Caudate nucleus (tissue), 63 donors: ENCODE measurements at places on chromosomes 4 and X.

- DNase-seq, result no peak
Observed at GRCh38 chr4:62243895-62244294, 1043.8 kb downstream of the ADGRL3 start.

DNA sequence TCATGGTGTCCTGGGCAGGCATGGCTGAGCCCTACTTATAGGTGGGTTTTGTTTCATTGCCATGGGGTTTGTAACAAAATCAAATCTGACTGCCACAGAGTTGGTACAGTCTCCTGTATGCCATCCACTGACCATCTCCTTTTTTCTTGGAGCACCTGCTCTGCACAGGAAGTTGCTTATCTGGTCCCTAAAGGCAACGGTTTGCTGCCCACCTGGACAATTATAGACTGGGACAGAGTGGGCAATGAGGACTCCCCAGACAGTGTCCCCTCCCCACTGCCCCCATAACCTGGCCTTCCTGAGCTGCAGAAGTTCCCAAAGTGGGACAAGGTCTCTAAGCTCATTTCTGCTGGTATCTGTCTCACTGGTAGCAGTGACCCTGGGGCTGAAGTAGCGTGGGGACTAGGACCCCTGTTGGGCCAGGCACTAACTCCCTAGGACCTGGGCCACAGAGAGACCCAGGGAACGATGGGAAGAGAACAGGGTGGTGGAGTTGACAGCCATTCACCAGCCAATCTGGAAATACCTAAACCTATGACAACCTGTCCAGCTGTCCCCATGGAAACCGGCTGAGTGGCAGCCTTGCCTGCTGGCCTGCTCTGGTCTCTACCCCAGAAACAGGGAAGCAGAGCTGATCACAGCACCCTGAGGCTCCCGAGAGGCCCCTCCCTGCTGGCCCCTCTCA lies 64.7 kb downstream of the WFS1 start:
- DNase-seq, result no peak

- DNase-seq, result no peak
Observed at GRCh38 chr4:147773261-147774184, 41.6 kb downstream of the ARHGAP10 start.

- no peak for DNase-seq
Observed at GRCh38 chr4:70703619-70704214, 15.4 kb downstream of the UTP3 start.

DNA sequence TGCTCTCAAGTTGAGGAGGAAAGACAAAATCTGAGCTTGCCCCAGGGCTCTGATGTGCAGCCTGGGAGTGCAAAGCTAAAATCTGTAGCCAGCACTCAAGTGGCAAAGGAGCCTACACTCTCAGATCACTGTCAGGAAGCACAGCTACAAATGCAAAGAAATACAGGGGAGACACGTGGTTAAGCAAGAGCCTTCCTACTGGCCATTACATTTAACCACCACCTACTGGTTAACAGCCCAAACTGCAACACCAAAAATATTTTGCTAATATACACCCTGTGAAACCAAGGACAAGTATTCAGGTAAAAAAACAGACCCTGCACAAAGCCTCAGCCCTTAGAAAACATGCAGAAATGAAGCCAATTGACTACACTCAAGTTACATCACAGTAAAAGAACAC lies 170.4 kb upstream of the FGF16 start:
- DNase-seq, result no peak

- no peak for DNase-seq
Observed at GRCh38 chr4:38600575-38600974, 63.4 kb upstream of the KLF3 start.

GRCh38 chrX:24341795-24342194 lies 18.6 kb upstream of the SUPT20HL1 start:
- no peak for DNase-seq

DNA sequence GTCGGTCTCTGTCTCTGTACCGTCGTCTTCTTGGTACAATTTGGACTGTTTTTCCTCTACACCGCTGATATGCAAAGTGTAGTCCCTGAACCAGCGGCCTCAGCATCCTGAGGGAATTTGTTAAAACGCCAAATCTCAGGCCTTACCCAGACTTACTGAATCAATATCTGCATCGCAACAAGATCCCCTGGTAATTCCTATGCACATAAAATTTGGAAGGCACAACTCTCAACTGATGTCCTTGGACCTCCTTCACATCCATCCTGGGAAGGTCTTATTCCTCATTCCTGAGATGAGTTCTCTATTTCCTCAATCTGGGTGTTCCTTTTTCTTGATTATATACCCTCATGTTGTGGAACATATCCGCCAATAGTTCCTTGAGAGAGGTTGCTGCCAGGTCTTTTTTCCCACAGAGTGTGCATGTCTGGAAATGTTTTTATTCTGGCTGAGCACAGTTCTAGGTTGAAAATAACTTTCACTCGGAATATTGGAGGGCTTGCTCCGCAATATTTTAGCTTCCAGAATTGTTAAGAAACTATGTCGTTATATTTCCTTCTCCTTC lies 738 bp upstream of the HPF1 start:
- no peak for DNase-seq
